Right atrium auricular region (tissue), 2 donors: ENCODE measurements at places on chromosomes 4 and X. TPM values are rescaled to one million over a fixed set of nuclear protein-coding genes. Genes with fewer than 3 reads are reported as not detected.

HSFX1 gene
- 1.8 TPM for total RNA-seq

IL2 gene
- total RNA-seq: not detected

CFAP47 gene
- not detected for total RNA-seq

RHOXF2B gene
- not detected for total RNA-seq

CSAG1 gene
- not detected for total RNA-seq

PCDH18 gene
- 5.6 TPM for total RNA-seq

MAGEA4 gene
- total RNA-seq: not detected
